ENCODE measurements at places on chromosomes 4 and X.

GRCh38 chr4:33052241-33052640 lies 2332.1 kb downstream of the PCDH7 start:
- DNase-seq = no peak

DNA sequence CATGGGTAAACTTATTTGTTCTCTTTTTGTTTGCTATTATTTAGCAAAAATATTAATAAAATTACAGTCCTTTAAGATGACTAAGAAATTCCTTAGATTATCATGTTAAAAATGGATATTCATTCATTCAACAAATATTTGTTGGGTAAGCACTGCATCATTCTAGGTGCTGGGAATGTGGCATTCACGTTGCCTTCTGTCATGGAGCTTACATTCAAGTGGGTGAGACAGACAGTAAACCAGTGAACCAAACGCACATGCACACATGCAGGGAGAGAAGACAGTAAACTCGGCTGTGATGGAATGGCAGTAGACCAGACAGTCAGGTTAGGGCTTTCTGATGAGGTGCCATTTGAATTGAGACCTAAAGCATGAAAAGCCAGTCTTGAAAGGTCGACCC lies 91.8 kb downstream of the STOX2 start:
- no peak for DNase-seq

DNA sequence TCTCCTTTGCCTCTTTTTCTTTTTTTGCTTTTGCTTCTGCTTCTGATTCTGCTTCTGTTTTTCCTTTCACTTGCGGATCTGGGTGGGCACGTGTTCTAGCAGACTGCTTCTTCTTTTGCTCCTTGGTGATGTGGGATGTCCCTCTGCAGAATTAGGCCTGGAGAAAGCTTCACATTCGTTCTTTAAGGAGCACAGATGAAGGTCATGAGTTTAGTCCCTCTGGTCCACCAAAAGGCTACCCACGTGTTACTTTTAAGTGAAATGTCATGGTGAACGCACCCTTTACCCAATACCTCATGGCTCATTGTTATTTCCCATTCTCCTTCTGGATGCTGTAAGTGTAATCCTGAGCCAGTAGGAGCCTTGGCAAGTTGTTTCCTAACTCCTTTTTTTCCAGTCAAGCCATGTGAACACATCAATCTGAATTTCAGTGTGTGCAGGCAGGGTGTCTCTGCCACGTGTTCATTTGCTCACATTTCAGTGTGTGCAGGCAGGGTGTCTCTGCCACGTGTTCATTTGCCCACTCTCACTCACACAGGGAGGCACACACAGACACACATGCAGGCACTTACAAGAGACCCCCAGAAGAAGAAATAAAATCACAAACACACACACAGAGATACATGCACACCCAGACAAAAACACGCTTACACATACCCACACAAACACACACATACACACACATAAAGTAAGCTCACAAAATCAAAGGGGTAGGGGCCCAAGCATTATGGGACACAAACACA lies 36.9 kb downstream of the NBDY start:
- DNase-seq = no peak

- DNase-seq = no peak
These were observed 14.2 kb downstream of the SEC24D start for GRCh38 chr4:118821590-118822293.

- DNase-seq = no peak
These were observed 85.3 kb upstream of the SLC4A4 start for GRCh38 chr4:71253545-71253944.

DNA sequence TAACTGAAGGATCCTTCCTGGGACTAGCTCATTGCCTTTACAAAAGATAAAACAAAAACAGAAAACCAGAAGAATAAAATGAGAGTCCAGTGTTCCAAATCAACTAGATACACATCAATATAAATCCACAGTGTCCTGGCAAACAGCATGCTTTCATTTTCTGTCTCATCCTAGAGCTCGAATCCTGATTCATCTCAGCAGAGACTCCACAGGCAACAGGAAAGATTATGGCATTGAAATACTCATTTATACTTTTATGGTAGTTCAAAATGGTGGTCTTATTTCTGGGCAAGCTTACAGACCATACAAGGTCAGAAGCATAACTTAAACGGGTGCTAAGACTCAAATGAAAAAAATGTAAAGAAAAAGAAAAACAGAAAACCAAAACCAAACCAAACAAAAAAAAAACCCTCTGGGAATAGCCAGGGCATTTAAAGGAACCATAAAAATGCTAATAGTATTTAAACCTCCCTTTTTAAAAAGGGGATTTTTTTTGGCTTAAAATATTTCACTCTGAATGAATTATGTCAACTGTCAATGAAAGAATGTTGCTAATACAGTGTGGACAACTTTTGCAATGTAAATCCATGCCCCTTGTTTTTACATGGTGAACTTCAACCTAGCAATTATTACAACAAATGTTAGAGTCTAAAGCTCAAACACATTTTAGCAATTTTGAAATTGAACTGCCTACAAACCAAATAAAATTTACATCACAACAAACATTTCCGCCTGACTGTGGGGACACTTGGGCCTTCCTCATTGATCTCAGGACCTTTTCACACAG lies 57.9 kb downstream of the GPR101 start:
- DNase-seq = no peak

- no peak for DNase-seq
These were observed 375.6 kb downstream of the PDGFC start for GRCh38 chr4:156596026-156596425.

GRCh38 chr4:182876427-182876826 lies 40.8 kb downstream of the DCTD start:
- DNase-seq = no peak

- DNase-seq = no peak
These were observed 111.6 kb upstream of the NUDT6 start for GRCh38 chr4:123034023-123034422.

DNA sequence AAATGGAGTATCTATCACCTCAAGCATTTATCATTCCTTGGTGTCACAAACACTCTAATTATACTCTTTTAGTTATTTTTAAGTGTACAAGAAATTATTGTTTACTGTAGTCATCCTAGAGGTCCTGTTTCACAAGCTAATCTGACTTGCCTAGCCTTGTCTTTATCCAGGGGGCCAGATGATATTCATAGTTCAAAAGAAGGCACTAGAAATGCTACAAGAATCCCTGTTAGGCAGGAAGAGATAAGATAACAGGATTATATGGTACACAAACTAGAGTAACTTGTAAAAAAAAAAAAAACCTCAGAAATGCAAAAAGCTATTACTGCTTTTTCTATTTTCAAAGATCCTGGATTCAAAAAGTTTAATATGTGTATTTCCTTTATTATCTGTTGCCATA lies 95.8 kb downstream of the MBNL3 start:
- DNase-seq = no peak
